SIG-M5 (cell line): ENCODE measurements at places on chromosomes 13 and 19.

DNA sequence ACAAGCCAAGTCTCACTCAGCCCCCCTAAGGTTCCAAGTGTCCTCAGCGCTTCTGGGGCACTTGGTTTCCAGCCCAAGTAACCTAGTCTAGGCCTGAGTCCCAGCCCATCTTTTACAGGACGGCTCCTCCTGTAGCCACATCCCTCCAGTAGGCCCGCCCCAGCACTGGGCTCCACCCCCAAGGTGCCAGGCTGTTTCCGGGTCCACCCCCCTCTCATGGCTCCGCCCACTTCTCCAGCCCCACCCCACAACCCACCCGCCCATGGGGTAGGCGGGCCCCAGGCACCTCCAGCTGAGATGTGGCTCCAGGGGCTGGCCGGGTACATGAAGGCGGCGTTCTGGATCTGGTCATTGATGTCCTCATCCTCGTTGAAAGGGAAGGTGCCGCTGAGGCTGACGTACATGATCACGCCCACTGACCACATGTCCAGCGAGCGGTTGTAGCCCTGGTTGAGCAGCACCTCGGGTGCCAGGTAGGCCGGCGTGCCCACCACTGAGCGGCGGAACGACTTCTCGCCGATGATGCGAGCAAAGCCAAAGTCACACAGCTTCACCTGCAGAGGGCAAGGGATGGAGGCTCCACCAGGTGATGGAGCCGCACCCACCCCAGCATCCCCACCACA, 17.2 kb upstream of the DACT3 start:
- no peak for DNase-seq

- DNase-seq = no peak
These were observed 206.3 kb downstream of the SLITRK5 start for GRCh38 chr13:87877477-87877876.

DNA sequence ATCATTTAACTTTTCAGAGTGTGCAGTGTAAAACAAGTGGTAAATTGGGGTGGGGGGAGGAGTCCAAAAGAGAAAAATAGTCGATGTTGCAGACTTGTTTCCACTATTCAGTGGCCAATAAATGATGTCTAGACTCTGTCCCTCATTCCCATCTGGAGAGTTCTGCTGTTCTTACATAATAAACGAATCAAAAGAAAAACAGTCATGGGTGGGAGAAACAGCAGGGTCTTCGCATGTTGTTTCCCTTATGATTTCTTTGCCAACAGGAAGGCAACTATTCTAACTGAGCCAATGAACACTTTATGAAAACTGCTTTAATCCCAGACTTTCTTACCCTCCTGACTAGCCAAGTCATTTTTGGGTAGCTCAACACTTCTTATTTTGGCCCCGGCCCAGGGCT, 615.5 kb downstream of the FGF9 start:
- DNase-seq = no peak

GRCh38 chr19:16112778-16113177, 1.1 kb downstream of the RAB8A start:
- DNase-seq = no peak

GRCh38 chr19:31674503-31675192, 325.4 kb upstream of the TSHZ3 start:
- DNase-seq = no peak

GRCh38 chr13:110593430-110594130, 21.8 kb upstream of the NAXD start:
- DNase-seq = peak; percentile 13

GRCh38 chr13:100235311-100235901, 146.5 kb downstream of the PCCA start:
- DNase-seq = peak; percentile 25

- no peak for DNase-seq
These were observed 6.6 kb downstream of the ZNF837 start for GRCh38 chr19:58374200-58374599.
